ENCODE measurements at places on chromosomes 13 and 19. TPM values are rescaled to one million over a fixed set of nuclear protein-coding genes. Genes with fewer than 3 reads are reported as not detected.

Gene NXNL1
- total RNA-seq = not detected

Gene INTS6
- total RNA-seq = 34.9 TPM

Gene UBE2L5
- not detected for total RNA-seq

Gene PTGIR
- total RNA-seq = 62.9 TPM

Gene SYNGR4
- total RNA-seq = not detected

Gene KLF5
- 0.26 TPM for total RNA-seq

Gene LYPD3
- not detected for total RNA-seq

Gene PSG2
- total RNA-seq = not detected

Gene JSRP1
- not detected for total RNA-seq

Gene C19orf73
- total RNA-seq = 1.1 TPM

Gene OR4F17
- total RNA-seq = not detected

Gene SNRPD2
- total RNA-seq = 796 TPM

Gene C1QTNF9B
- total RNA-seq = not detected

Gene APOE
- 2.2 TPM for total RNA-seq

Gene TBCB
- total RNA-seq = 341 TPM

Gene CLC
- total RNA-seq = not detected

Gene SHISA2
- under 0.01 TPM for total RNA-seq

Gene ZNF724
- 7.3 TPM for total RNA-seq

Gene SBK2
- not detected for total RNA-seq

Gene NDUFB7
- total RNA-seq = 451 TPM

Gene ACER1
- total RNA-seq = not detected

Gene ADAMTSL5
- total RNA-seq = 3.7 TPM

Gene IRS2
- 1.1 TPM for total RNA-seq

Gene SAFB2
- total RNA-seq = 32.9 TPM

Gene NLRP7
- total RNA-seq = not detected

Gene C19orf67
- total RNA-seq = not detected

Gene HSPB6
- 106 TPM for total RNA-seq

Gene SHISA7
- not detected for total RNA-seq

Gene SRRM5
- not detected for total RNA-seq

Gene KLK3
- not detected for total RNA-seq

Gene USE1
- 26.2 TPM for total RNA-seq

Gene PBX4
- not detected for total RNA-seq

Gene CEACAM4
- total RNA-seq = not detected

Gene MYH14
- not detected for total RNA-seq

Gene KCNK6
- 19.6 TPM for total RNA-seq

Gene TMEM145
- total RNA-seq = not detected

Gene BCL2L12
- 4.0 TPM for total RNA-seq

Gene LILRB5
- total RNA-seq = not detected

Gene CEACAM20
- total RNA-seq = not detected

Gene RHPN2
- 0.66 TPM for total RNA-seq

Gene CAPS
- total RNA-seq = 18.1 TPM

Gene SELENOV
- not detected for total RNA-seq

Gene COMP
- total RNA-seq = 8.7 TPM

Gene SLC25A41
- not detected for total RNA-seq

Gene SIGLEC10
- not detected for total RNA-seq

Gene KLHL1
- not detected for total RNA-seq

Gene FFAR1
- total RNA-seq = not detected

Gene SLC17A7
- total RNA-seq = under 0.01 TPM

Gene DACT3
- total RNA-seq = 7.5 TPM
